ENCODE measurements at places on chromosomes 7 and 10. TPM values are rescaled to one million over a fixed set of nuclear protein-coding genes. Genes with fewer than 3 reads are reported as not detected.

The LRRC72 gene
- not detected for total RNA-seq

The ADAMTS14 gene
- not detected for total RNA-seq

The SPDYE2B gene
- not detected for total RNA-seq

The HOXA6 gene
- total RNA-seq: 2.6 TPM

The GSTO2 gene
- total RNA-seq: 0.32 TPM

The FAM131B gene
- 1.4 TPM for total RNA-seq

The UBE2H gene
- 49.4 TPM for total RNA-seq

The ASB10 gene
- not detected for total RNA-seq

The EXOC6 gene
- 159 TPM for total RNA-seq

The ENTPD1 gene
- 24.0 TPM for total RNA-seq

The CYP2W1 gene
- not detected for total RNA-seq

The LIPM gene
- not detected for total RNA-seq

The ZNF680 gene
- 11.1 TPM for total RNA-seq

The ERLIN1 gene
- total RNA-seq: 74.0 TPM

The UPK3BL2 gene
- total RNA-seq: 0.65 TPM

The IQUB gene
- 0.32 TPM for total RNA-seq

The CALD1 gene
- total RNA-seq: 255 TPM

The NKX6-2 gene
- not detected for total RNA-seq

The NPC1L1 gene
- total RNA-seq: not detected

The EIF5AL1 gene
- total RNA-seq: 0.65 TPM

The OR2A12 gene
- total RNA-seq: not detected

The JAKMIP3 gene
- not detected for total RNA-seq

The GNG11 gene
- total RNA-seq: 171 TPM

The GIMAP8 gene
- 104 TPM for total RNA-seq

The HABP2 gene
- total RNA-seq: not detected

The CALML3 gene
- not detected for total RNA-seq

The LANCL2 gene
- 13.5 TPM for total RNA-seq

The GIMAP6 gene
- 115 TPM for total RNA-seq

The GPR37 gene
- 1.2 TPM for total RNA-seq

The WASHC2A gene
- total RNA-seq: 27.6 TPM

The GSTO1 gene
- 258 TPM for total RNA-seq

The SUN3 gene
- not detected for total RNA-seq

The KIAA1549 gene
- total RNA-seq: 1.9 TPM

The EGFR gene
- total RNA-seq: 1.6 TPM

The CALML5 gene
- total RNA-seq: not detected

The BUD31 gene
- total RNA-seq: 116 TPM

The NKX2-3 gene
- total RNA-seq: 5.2 TPM

The PLPP4 gene
- 17.2 TPM for total RNA-seq

The OR2F2 gene
- not detected for total RNA-seq

The GPR15LG gene
- not detected for total RNA-seq

The SNCG gene
- total RNA-seq: 45.8 TPM

The ASIC3 gene
- not detected for total RNA-seq

The DOCK1 gene
- total RNA-seq: 82.7 TPM

The OR9A2 gene
- total RNA-seq: not detected

The NPM3 gene
- 236 TPM for total RNA-seq

The SIRT1 gene
- 7.8 TPM for total RNA-seq

The PDLIM1 gene
- total RNA-seq: 32.7 TPM

All from epithelial cell of umbilical artery (primary cell).